Osteocyte (in vitro differentiated cells): ENCODE measurements at places on chromosomes 13 and 19. TPM values are rescaled to one million over a fixed set of nuclear protein-coding genes. Genes with fewer than 3 reads are reported as not detected.

TMPRSS9 gene
- total RNA-seq, result 0.08 TPM in 1 of 2 replicates, not detected in the other

RNF17 gene
- total RNA-seq, result not detected in 2 replicates

SUGP1 gene
- 61.9 and 71.7 TPM in 2 replicates for total RNA-seq

ZNF525 gene
- total RNA-seq, result 7.6 and 8.5 TPM in 2 replicates

CLIP3 gene
- total RNA-seq, result 72.8 and 78.3 TPM in 2 replicates

KLHL1 gene
- not detected in 2 replicates for total RNA-seq

ACER1 gene
- not detected in 2 replicates for total RNA-seq

PEG3 gene
- total RNA-seq, result not detected in 2 replicates

ZFP82 gene
- 8.9 TPM in 2 replicates for total RNA-seq

DNA sequence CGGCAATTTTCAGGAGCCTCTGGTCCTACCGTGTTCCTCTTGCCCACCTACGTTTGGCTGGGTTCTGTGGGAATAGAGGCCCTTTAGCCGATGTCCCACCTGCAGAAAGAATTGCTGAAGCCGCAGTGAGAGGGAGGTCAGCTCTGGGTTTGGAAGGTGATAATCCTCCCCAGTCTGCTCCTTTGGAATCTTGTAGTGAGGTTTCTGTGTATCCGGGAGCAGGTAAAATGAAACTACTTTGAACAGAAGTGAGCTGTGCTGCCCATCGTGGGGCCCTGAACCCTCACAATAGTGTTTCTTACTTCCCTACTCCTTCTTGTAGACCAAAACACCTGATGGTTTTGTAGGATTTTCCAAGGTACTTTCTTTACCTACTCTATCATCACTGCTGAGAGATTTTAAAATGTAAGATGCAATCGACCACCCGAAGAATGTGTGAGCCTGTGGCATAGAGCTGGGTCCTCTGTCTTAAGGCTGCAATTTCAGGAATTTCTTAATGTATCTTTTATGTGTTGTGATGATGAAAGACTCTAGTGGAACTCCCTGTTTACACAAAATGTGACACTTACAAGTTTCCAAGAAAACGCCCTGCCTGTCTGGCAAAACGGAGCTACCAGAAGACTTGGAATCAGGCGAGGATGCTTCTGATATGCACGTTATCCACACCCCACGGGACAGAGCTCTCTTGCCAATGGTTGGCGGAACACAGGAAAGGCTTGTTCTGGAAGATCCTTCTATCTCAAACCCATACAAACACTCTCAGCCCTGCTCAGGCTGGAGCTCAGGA lies 76.1 kb downstream of the RGCC start:
- peak; percentile 71 for DNase-seq

- no peak for DNase-seq
Measured at GRCh38 chr13:102718746-102719145, 23.9 kb upstream of the METTL21C start.

DNA sequence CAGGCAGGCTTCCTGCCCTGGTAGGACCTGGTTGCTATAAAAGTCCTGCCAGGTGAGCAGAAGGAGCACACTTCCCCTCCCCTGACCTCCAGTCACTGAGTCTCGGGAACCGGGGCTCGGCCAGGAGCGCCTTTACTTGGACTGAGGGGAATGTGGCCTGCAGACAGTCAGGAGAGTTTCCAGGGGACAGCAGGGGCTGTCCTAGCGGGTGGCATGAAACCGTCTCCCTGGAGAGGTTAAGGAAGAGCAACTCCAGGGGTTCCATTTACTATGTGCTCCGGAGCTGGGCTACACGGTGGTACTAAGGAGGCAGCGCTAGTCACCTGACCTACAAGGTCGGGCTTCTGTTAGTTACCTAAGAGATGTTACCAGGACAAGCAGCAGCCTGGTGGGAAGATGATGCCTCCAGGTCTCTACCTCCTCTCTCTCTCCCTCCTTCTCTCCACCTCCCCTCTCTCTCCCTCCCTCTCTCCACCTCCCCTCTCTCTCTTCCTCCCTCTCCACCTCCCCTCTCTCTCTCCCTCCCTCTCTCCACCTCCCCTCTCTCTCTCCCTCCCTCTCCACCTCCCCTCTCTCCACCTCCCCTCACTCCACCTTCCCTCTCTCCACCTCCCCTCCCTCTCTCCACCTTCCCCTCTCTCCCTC lies 4.1 kb upstream of the CNOT3 start:
- DNase-seq, result peak; percentile 89

- no peak for DNase-seq
Measured at GRCh38 chr19:7393939-7394730, 45.4 kb downstream of the ARHGEF18 start.

GRCh38 chr13:29883941-29884518 lies 33.6 kb upstream of the UBL3 start:
- no peak for DNase-seq

DNA sequence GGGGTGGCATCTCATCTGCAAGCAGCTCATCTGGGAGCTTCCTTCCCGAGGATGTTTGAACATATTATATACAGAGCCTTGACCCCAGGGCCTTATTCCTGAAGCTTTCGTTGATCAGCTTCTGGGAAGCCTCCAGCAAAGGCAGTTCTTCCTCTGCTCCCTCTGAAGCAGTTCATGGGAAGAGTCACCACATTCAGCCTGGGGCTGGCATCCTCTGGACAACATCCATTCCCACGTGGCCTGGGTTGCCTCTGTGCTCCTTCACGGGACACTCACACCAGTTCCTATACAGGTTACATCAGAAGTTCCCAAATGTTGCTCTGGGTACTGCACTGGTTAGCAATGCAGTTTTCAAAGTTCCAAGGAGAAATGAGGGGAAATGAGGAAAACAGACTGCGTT lies 29.6 kb downstream of the COL4A2 start:
- DNase-seq, result no peak

DNA sequence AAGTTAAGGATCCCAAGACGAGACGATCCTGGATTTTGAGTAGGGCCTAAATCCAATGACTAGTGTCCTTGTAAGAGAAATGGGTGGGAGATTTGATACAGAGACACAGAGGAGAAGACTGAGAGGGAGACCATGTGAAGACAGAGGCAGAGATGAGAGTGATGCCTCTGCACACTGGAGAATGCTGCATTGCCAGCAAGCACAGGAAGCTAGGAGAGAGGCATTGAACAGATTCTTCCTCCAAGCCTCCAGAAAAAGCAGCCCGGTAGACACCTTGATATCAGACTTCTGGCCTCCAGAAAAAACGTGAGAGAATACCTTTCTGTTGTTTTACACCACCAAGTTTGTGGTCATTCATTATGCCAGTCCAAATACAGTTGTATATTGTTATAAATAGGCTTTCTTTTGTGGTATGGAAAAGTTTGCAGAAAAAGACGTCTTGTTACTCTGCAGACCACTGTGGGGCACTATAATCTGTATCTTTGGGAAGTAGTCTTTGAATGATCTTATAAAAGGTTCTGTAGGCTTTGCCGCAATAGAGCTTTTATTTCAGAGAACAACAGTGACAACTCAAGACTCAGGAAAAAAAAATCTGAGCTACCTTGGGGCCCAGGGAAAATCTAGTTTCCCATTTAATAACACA lies 17.9 kb upstream of the RFC3 start:
- no peak for DNase-seq

GRCh38 chr19:35882114-35882832 lies 13.9 kb downstream of the APLP1 start:
- DNase-seq, result no peak

- DNase-seq, result no peak
Measured at GRCh38 chr13:33528896-33529295, 243.3 kb upstream of the STARD13 start.

DNA sequence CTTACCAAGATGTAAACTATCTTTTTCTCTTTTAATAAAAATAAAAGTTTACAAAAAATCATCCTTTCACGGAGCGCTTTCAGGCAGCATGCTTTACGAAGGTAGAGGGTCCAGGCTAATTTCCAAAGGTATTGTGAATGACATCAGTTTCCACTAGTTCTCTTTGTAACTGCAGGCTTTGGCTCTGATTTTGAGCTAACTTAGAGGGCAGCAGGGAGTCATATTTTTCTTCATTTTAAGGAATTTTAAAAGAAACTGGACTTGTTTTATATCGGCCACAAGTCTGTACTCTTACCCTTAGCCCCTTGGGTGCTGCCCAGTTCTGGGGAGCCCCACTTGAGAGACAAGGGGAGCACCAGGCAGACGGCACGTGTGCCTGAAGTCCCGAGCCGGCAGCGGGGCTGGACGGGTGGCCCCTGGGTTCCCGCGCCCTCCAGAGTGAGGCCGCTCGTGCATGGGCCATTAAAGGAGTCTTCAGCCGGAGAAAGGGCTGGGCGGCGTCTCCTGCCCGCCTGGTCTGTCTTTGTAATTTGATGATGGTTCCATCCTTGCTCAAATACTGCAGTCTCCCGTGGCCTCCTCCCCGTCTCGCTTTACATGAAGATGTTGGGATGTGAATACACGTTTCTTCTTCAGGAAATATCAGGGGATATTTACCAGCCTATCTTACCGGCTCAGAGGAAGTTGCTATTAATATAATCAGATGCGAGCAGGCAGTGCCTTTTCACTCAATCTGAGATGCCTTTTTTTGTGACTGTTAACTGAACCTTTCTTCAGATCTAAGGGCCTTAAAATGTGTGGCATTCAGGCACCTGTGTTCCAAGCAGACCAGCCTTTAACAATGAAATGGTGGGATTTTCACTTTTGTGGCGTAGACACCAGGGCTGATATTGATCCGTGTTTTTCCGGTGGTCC lies 67.4 kb downstream of the GGACT start:
- DNase-seq, result peak; percentile 84

- no peak for DNase-seq
Measured at GRCh38 chr19:8212212-8212611, 3.0 kb downstream of the CERS4 start.

DNA sequence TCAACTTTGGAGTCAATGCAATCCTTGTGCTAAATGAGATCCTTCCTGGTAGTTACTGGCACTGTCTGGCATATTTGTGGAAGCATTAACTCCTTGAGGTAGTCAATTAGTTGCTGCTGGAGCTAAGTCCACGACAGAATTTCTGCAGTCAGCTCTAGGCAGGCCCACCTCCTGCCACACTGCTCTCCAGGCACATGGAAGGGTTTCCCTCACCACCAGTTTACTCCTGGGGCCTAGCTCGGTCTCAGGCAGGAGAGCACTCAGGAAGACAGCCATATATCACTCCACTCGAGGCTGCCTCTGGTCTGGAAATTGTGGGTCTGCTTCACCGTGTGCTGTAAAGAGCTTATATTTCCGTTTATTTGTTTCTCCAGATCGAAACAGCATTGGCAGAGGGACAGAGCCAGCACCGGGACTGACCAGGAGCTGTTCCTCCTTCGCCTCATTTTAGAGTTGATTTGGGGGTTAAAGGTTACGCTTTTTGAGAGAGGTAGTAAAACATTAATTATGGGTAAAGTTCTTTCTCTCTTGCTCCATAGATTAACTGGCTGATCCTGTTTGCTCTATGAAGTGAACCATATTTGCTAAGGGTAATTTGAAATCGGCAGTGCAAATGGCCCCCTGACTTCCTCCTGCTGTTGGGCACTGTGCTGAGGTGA lies 20.6 kb upstream of the GTF3A start:
- no peak for DNase-seq

GRCh38 chr19:40056505-40056904 lies 474 bp upstream of the ZNF780B start:
- no peak for DNase-seq

- DNase-seq, result peak; percentile 94
Measured at GRCh38 chr19:18058208-18059009, 28.3 kb downstream of the IL12RB1 start.

- no peak for DNase-seq
Measured at GRCh38 chr19:2051773-2052704, 995 bp upstream of the MKNK2 start.

DNA sequence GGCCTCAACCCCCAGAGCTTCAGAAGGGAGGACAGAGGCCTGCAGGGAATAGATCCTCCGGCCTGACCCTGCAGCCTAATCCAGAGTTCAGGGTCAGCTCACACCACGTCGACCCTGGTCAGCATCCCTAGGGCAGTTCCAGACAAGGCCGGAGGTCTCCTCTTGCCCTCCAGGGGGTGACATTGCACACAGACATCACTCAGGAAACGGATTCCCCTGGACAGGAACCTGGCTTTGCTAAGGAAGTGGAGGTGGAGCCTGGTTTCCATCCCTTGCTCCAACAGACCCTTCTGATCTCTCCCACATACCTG lies 969 bp upstream of the CEACAM5 start:
- no peak for DNase-seq

DNA sequence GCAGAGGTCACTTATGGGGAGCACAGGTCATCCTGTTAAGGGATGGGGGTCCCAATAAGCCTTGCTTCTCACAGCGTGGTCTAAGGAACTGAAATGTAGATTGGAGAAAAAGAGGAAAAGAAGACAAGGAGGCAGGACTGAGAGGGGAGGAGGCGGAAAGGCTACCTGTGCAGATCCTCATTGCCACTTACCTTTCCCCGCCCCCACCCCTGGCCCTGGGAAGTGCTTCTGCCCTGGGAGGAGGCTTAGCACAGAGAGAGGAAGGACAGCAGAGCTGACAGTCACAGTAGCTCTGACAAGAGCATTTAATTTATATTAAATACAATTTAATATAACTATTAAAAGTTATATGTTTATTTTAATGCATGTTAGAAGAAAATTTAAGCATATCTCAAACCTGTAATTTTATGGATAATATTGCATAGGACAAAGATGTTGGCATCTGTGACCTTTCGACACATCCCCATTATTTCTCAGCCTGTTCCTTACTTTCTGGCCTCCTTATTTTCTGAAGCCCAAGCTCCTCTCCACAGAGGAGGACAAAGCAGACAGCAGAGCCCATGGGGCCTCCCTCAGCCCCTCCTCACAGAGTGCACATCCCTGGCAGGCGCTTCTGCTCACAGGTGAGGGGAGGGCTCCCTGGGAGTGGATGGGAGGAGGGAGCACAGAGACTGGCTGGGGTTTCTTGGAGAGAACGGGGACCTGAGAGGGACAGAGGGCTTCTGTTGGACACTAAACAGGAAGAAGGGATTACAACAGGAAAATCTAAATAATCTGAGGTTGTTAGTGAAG lies 23.4 kb downstream of the CEACAM21 start:
- DNase-seq, result no peak

DNA sequence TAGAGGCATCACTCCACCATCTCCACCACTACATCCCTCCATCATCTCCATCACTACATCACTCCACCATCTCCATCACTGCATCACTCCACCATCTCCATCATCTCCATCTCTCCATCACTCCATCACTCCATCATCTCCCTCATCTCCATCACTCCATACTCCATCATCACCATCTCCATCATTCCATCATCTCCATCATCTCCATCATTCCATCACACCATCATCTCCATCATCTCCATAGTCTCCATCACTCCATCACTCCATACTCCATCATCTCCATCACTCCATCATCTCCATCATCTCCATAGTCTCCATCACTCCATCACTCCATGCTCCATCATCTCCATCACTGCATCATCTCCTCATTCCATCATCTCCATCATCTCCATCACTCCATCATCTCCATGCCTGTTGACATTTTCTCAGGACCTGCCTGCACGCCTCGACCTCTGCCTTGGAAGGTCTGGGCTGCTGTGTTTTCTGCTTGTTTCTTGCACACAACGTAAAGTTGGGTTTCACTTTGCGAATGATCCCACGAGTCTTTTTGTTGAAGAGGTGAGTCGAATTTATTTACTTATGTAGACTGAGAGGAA lies 21.2 kb upstream of the RASA3 start:
- DNase-seq, result no peak

GRCh38 chr13:52001120-52001731 lies 10.0 kb downstream of the ATP7B start:
- no peak for DNase-seq
